ENCODE measurements at places on chromosomes 5 and 9.

DNA sequence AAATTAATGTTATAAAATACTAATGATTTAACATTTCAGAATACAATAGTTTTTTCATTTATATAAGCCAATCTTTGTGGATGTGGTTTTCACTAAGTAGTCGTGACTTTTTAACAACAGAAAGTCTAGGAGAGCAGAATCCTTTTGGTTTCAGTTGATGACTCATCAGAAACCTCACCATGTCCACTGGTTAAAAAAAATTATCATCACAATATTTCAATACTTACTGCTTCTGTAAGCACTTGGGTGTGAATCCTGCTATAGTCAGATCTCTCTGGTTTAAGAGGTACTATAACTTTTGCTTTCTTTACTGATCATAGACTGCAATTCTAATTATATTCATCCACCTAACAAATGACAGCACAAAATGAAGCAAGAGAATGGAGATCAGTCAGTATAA is 77.2 kb downstream of the MRPS30 start:
- DNase-seq, result no peak

DNA sequence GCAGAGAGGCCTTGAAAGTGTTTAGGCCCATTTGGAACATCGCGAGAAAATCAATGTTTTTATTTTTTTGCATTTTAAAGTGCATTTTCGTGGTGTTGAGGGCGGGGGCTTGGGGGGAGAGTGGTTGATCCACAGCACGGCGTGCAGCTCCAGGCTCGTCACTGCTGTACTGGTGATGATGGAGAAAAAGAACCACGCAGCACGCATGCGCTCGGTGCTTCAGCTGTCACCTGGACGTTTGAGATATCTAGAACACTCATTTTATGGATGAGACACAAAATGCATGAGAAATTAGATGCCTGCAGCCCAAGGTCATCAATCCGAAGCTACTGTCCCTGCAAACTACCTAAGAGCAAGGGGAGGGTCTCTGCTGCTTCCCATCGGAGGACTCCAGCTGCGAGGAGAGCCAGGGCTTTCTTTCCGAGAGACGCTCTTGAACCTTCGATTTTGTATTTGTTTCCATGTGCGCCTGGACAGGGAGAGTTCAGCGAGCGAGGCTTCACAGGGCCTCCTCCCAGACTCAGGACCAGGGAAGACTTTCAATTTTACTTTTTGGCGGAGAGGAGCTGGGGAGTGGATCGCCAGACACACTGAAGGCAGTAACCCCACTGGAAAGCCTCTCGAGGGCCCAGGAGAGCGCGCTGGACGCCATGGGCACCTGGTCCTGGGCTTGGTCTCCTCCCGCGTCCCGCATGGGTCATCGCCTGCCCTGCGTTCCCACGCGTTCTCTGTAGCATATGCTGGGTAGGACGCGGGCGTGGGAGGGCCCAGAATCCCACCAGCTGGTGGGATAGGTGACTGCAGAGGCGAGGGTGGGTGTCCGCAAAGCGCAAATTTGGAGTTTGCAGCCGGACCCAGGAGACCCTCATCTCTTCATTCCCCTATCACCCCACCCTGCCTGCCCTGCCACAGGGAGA is 2.5 kb downstream of the DMRT2 start:
- no peak for DNase-seq

DNA sequence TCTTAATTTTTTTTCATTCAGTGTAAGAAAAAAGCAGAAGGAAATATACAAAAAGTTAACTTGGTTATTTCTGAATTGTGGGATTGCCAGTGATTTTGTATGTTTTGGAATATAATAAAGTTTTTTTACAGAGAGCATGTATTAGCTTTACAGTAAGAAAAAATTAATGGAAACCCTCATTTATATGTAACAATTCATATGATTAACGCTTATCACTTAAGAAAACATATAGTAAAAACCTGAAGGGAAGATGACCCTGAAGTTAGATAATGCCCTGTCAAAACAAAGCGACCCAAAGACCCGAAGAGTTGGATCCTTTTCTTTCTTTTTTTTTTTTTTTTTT is 52.4 kb downstream of the EHMT1 start:
- no peak for DNase-seq

GRCh38 chr9:104907278-104907951 is 20.5 kb downstream of the ABCA1 start:
- DNase-seq, result no peak
